ENCODE measurements at places on chromosomes 3 and 15.

- DNase-seq: no peak
These were observed 67.5 kb downstream of the TMEM39A start for GRCh38 chr3:119395923-119396358.

DNA sequence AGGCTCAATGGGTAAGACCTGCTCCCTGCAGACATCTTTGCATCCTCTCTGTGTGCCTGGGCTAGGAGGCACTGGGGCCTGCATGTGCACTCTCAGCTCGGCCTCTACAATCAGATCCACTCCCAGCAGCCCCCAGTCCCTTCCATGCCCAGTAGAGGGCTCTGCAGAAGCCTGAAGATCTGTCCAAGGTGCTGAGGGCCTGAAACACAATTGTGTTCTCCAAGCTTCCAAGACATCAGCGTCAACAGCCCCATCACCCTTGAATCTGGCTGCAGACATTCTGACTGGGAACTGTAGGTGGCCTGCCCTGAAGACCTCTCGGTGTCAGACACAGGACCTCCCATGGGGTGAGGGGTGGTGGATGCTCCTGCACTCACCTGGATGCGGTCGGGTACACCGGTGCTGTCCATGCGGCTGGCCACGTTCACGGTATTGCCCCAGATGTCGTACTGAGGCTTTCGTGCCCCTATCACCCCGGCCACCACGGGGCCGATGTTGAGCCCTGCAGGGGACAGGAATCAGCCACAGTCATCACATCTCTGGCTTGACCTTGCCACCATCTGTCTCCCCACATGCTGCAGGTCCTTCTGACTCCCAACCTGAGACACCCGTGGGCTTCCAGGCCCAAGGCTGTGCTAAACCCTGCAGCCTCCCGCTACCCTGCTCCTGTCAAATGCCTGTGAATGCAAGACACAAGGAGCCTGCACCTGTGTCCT lies 84.7 kb downstream of the SEC22A start:
- DNase-seq: no peak

DNA sequence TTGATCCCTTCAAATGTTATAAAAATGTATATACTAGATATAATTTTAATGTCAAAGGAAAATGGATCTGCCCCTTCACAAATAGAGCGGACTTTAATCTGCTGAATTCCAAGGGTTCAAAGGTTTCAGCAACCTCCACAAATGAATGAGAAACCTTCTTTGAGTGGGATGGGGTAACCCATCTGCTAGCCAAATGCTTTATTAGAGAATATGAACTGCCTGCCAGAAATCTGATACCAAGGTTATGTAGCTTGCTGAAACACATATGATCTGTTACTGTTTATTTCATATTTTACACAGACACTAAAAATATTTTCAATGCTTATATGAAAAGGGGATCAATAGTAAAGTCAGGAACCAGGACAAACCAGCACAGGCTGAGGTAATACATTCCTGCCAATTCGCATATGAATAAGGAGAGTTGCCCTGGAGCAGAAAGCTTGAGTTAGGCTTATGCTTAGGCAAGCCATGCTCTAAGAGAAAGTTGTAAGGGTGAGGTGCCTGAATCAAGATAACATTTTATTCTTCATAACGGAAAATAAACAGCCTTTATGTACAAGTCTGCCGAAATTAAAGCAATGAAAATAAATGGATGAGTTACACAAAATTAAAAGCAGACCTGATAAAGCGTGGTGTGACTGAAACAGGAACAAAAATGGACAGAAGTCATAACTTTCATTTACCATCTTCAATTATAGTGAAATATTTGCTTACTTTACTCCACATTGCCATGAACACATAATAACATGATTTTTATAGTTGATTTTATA lies 26.5 kb downstream of the PLOD2 start:
- DNase-seq: no peak

- no peak for DNase-seq
These were observed 254.1 kb upstream of the ZNF717 start for GRCh38 chr3:76039431-76039830.

- DNase-seq: no peak
These were observed 86.8 kb upstream of the UMPS start for GRCh38 chr3:124643453-124643852.

DNA sequence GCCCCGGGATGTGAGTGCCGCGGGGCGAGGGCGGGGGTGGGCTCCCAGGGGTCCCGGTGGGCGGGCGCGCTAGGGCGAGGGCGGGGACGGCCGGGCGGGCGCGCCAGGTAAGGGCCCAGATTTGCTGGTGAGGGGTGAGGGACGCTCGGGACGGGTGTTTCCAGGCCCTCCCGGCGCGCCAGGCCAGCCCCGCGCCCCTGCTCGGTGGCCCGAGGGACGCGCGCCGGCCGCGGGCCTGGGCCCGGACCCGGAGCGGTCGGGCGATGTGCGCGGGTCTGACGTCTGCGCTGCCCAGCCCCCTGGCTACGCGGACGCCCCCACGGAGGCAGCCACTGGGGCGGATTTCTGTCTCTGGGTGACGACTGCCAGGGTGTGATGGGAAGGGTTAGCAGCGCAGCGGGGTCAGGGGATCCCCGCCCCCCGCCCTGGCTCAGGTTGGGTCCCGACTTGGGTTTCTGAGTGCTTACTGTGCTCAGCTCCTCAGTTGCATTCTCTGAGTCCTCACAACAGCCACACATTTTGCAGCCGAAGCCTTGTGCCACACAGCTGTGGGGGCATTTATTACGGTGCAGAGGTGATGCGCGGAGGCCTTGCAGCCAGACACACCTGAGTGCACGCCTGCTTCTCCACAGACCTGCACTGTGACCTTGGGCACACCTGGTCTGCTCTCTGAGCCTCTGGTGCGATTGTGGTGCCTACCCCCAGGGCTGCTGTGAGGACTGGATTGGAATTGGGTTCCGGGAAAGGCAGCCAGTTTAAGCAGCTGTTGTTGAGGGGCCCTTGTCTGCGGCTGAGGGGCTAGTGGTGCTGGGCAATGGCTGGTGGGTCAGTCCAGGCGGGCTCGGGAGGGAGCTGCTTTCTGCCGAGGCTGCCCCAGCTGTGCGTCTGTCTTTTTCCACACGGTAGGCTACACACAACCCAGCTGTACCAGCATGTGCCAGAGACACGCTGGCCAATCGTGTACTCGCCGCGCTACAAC lies 523 bp downstream of the HDAC11 start:
- no peak for DNase-seq

DNA sequence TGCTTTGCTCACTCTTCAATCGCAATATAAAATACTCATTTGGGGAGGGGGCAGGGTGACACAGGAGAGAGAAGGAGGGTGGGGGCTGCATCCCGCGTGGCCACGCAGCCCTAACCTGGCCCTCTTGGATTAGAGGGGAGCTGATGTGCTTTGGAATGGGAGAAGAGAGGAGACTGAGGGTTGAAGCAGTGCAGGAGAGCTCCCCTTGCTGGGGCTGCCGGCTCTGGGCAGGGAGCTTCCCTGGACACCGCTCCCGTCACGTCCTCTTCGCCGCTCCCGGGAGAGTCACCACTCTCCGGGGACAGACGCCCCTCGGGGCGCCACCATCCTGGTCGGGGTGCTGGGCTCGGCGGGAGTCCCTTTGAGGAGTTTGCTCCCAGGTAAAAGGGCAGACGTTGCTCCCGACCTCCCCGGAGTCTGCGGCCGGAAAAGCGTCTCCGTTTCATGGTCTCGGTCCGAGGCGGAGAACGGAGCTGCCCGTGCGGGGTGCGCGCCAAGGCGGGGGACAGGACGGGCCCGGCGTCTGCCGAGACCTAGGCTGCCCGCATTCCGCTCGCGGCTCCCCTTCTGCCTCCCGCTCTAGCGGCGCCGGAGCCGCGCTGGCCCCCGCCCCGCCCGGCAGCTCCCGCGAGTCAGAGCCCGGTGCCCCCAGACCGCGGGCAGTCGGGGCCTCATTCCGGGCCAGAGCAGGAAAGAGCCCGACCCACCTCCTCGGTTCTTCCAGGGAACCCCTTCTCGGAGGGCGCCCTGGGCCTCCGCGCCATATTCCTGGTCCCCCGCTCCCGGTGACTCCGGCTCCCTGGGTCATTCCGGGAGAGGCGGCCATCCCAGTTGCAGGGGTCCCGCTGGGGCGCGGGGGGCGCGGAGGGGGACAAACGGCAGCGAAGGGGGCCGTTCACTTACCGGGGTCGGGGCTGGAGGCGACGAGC lies 603 bp downstream of the SLC7A14 start:
- DNase-seq: no peak

DNA sequence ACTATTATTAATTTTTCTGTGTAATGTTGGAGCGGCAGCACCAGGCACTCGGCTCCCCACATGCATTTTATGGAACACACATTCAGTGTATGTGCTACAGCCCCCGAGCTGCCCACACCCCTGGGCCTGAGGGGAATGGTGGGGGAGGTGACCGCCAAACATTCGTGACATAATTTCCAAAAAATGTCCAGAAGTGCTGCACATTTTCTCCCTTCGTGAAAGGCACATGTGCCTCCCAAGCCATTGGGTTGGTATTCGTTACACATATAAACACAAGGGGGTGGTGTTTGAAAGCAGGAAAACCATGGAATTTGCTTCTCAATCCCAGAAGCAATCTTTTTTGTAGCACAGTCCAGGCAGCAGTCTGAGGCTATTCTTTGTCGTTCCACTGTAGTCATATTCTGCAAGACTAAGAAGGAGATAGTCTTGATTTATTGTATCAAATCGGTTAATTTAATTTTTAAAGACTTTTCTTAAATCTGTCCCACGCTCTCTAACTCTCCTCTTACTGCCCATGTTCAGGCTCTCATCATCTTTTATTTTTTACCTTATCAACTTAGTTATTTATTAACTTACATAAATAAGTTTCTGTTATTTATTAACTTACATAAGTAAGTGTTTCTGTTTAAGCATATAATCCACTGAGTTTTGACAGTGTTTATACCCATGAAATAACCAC lies 39.2 kb upstream of the POLR2M start:
- no peak for DNase-seq

GRCh38 chr15:89378296-89379151 lies 43.9 kb upstream of the POLG start:
- DNase-seq: no peak

- no peak for DNase-seq
These were observed 1288.3 kb downstream of the NSUN3 start for GRCh38 chr3:95351158-95351557.

- no peak for DNase-seq
These were observed 110.3 kb upstream of the KLF13 start for GRCh38 chr15:31216215-31216911.

GRCh38 chr3:174331095-174331800 lies 527.9 kb upstream of the NAALADL2 start:
- no peak for DNase-seq

Measured in stimulated activated CD4-positive, alpha-beta T cell treated with anti-CD3 and anti-CD28 coated beads, Interleukin-1b, Interleukin-23, amount 100 ng/mL, for 1 hour (primary cell).